Activated CD4-positive, alpha-beta memory T cell treated with anti-CD3 and anti-CD28 coated beads for 36 hours (primary cell): ENCODE measurements at places on chromosomes 3 and 15.

DNA sequence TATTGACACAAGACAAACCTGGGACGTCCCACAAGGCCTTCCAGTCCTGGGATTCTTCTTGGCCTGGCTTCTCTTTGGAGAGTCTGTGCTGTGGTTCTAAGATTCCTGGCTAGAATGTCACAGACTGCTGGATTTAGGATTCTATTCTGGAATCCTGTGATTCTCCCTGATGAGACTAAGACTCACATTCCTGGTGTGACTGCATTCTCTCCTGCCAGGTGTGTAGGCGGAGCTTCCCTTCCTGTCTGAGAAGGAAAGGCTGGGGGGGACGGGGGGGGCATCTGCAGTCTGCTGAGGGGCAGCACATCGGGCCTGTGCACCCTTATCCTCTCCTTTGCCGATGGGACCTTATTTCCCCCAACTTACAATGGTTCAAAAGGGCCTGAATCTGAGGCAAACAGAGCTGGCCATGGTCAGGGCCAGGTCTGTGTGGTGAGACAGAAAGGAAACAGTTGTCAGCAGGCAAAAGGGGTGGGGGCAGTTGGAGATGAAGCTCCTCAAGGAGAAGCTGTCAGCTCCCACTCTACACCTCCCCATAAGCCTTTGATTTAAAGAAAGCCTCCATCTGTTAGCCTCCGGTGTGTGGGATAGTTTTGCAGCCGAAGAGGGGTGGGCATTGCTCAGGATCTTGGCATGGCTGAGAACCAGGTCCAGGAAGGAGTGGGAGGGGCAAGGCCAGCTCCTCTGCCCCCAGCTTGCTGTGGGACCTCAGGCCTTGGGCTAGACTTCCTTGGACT lies 30.9 kb downstream of the VIPR1 start:
- DNase-seq, result no peak

- no peak for DNase-seq
Measured at GRCh38 chr15:80434926-80435720, 30.9 kb downstream of the ARNT2 start.

GRCh38 chr15:69724333-69724732 lies 271.7 kb downstream of the RPLP1 start:
- DNase-seq, result no peak

DNA sequence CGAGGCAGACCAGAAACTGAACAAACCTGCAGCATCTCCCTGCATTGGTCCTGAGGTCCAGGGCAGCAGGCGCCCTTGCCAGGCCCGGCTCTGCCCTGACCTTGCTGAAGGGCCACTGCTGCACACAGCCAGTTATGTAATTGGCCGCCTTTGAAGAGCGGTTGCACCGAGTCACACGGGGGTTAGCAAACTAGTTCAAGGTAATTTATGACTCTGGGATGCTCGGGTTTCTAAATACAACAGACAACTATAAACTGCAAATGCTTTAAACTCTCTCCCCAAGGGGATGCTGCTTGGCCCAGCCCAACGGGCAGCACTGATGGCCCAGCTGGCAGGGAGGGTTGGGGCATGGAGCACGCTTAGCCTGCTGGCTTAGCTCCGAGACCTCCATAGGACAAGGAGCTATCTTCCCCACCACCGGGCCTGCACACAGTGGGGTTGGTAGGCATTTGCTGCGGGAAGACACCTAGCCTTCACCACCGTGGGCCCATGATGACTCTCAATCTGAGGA lies 60.3 kb upstream of the IQSEC1 start:
- DNase-seq, result no peak

- no peak for DNase-seq
Measured at GRCh38 chr15:76333720-76334437, 2.7 kb upstream of the ISL2 start.

- DNase-seq, result no peak
Measured at GRCh38 chr3:54168451-54168850, 46.1 kb downstream of the CACNA2D3 start.

- DNase-seq, result no peak
Measured at GRCh38 chr15:75644376-75644775, 3.3 kb upstream of the SNX33 start.

DNA sequence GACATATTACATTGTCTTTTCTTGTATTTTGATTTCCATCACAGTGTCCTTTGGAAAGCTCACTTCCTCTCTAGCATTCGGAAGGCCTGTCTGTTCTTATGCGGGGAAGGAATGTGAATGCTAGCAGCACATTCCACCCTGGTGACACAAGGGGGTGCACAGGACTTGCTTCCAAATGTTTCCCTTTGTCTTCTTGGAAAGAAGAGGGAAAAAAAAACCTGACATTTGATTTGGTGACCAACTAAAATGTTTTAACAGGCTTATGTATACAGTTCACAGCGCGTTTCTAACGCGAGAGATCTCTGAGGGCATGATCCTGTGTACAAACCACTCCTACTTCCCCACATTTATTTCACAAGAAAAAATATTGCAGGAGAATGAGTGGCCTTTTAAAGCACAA lies 107.6 kb upstream of the FXR1 start:
- no peak for DNase-seq

- DNase-seq, result no peak
Measured at GRCh38 chr3:42666577-42666998, 13.1 kb downstream of the ZBTB47 start.

DNA sequence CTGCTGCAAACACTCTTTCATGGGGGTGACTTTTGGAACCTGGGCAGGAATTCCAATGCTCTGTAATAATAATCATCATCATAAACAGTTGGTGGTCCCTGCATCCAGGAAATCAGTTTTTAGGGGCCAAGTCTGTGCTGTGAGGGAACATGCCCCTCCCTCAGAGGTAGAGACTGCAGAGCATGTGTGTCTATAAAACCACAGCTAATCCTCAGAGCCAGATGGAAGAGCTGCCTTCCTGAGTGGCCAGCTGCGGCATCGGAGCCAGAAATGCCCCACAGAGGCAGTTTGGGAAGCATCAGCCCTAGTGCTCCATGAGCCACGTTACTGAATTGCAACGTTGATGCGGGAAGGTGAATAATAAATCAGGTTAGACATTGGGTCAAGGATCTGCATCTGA lies 12.9 kb upstream of the TPM1 start:
- DNase-seq, result no peak

- DNase-seq, result no peak
Measured at GRCh38 chr3:172814738-172815137, 64.2 kb downstream of the ECT2 start.

- peak; percentile 84 for DNase-seq
Measured at GRCh38 chr15:40338041-40338657, 2.6 kb downstream of the CCDC9B start.

DNA sequence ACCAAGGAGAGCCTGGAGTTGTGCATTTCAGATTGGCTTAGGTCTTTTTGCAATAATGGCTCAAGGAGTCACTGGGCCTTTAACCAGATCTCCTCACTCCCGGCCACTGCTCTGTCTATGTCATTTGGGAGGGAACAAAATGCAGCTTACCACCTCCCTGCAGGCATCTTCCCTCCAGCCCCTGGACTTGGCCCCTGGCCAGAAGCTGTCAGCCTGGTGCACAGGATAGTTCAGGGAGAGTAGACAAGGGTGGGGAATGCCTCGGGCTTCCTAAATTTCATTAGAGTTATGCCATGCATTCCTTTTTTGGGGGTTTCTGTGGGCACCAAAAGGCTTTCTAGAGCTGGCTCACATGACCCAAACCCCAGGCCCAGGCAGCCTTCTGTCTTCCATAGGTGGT lies 70.2 kb upstream of the HRH1 start:
- no peak for DNase-seq

GRCh38 chr3:48974076-48974864 lies 15.8 kb upstream of the P4HTM start:
- no peak for DNase-seq

- DNase-seq, result no peak
Measured at GRCh38 chr15:52717924-52718323, 38.7 kb upstream of the ATOSA start.

DNA sequence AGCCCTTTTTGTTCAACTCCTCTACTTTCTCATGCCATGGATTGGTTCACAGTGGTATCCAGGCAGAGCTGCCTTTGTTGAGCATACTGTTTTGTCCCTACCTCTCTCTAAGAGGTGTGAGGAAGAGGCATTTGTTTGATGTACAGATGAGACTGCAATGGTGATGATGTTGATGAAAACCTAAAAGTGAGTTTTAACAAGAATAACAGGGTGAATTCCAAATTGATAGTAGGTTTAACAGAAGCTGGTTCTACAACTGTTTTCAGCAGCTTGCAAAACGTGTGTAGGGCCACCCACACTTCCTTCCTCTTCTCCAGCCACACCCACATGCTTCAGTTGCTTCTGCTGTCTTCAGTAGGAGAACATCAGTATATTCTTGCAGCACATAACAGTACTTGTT lies 10.2 kb downstream of the SNRK start:
- peak; percentile 71 for DNase-seq

- no peak for DNase-seq
Measured at GRCh38 chr3:198062068-198062465, 102.0 kb downstream of the LMLN start.

DNA sequence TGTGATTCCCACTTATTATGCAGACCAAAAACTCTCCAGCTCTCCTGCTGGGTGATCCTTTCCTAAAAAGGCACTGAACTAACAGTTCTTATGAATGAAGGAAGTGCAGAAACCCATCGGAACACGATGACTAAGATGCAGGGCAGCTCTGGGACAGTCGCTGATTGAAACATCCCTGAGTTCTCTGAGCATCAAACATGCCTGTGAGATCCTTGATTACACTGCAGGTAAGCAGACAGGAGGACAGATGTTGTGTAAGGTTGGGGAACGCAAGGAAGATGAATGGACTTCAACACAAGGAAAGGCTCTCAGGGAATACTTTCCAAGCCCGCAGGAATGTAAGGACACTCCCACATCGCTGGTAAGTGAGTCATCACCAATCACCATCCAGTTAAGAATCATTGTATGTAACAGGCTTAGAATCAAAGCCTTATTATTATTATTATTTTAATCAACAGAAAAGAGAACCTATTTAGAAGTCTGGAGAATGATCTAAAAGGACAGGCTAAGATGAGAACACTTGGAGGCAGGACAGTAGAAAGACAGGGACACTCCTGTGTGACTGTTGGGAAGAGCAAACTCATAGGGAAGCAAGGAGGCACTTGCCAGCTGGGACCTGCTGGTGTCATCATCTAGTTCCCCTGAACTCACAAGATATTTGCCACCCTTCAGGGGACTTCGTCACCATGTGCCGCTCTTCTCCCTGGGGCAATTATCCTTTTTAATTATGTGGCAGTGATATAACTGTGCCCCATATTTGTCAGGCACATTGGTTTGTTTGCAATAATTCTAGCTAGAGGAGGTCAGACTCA lies 26.0 kb downstream of the TMEM158 start:
- no peak for DNase-seq

GRCh38 chr3:100335434-100335833 lies 877 bp downstream of the NIT2 start:
- DNase-seq, result peak; percentile 44

- no peak for DNase-seq
Measured at GRCh38 chr3:126923895-126924294, 59.0 kb upstream of the PLXNA1 start.

DNA sequence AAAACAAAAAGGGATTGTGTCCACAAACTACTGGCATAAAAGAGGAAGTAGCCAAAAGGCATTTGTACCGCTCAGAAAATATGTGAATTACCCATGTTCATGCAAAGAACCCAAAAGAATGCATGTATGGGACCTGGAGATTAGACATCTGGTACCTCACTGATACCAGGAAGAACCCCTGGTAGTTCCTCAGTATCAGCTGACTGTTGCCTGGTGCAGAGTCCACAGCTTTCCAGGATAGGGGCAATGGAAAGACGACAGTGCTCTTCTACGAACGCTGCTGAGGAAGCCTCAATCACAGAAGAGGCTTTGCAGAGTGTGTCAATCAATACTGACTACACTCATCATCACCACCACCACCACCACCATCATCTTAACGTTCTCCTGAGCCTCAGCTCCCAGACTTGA lies 63.3 kb downstream of the ATP8B4 start:
- DNase-seq, result no peak

DNA sequence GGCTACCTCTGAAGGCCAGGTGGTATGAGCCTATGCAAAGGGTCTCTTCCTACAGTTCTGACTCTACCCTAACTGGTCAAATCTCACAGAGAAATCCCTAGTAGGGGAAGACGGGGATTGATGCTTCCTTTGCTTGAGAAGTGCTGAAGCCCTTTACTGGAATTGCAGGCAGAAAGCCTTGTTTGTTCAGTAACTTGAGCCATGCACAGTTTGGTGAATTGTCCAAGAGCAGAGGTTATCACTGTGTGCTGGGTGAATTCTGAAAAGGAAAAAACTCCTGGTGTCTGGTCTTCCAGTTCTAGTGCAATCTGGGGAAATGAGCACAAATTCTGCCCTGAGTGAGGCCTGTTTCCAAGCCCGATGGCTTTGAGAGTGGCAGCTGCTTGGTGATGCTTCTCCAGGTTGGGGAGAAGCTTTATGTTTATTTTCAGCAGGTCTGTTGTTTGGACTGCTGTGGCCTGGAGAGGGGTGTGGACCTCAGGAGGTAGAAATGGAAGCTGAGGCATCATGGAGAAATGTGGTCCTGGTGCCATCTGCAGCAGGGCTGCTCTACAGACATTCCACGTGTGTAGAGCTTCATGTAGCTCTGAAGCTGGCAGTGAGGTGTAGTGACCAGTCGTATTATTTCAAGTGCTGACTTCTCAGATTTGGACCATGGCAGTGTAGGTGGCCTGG lies 60.9 kb downstream of the ARNT2 start:
- DNase-seq, result no peak

DNA sequence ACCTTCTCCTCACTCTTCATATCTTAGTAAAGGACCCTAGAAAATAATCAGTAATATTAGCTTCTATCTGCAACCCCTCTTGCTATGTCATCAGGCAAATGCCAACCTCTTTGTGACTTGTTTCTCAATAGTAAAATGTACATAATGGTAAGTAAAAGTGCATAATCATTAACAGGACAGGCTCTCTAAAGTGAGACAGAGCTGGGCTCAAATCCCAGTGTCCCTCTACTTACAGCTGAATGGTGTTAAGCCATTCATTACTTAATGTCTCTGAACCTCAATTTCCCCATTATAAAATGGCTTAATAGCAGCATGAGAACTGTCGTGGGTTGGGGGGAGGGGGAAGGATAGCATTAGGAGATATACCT lies 62.6 kb upstream of the ATP11B start:
- DNase-seq, result no peak

- no peak for DNase-seq
Measured at GRCh38 chr3:192869131-192870031, 48.3 kb downstream of the MB21D2 start.

DNA sequence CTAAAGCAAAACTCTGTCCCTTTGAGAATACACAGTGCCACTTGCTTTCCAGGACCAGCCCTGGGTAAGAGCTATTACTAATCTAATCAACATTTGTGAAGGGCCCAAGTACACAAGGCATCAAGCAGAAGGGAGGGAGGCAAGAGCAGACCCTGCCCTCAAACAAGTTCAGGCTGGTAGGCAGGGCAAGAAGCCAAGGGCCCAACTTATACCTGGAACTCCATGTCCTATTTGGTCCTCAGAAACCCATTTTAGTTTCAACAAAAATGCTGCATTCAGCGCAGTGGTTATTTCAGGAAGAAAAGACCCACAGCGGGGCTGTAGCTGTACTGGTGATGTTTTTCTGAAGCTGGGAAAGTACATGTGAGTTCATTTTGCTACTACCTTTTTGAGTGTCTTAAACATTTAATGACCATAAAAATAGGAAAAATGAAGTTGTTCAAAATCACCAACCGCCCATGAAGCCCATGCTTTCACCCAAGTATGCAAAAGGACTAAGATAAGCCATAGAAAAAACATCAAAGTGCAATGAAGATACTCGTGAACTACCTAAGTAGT lies 2.8 kb downstream of the RPS17 start:
- no peak for DNase-seq
